ENCODE measurements at places on chromosomes 4 and X. TPM values are rescaled to one million over a fixed set of nuclear protein-coding genes. Genes with fewer than 3 reads are reported as not detected.

The PDE5A gene
- 2.5 TPM for total RNA-seq

The ARSD gene
- 10.6 TPM for total RNA-seq

The SLC38A5 gene
- total RNA-seq, result 92.3 TPM

The SATL1 gene
- total RNA-seq, result not detected

The XAGE2 gene
- not detected for total RNA-seq

The COL4A5 gene
- 93.7 TPM for total RNA-seq

The UBA1 gene
- total RNA-seq, result 217 TPM
